ENCODE measurements at places on chromosomes 3 and 15.

DNA sequence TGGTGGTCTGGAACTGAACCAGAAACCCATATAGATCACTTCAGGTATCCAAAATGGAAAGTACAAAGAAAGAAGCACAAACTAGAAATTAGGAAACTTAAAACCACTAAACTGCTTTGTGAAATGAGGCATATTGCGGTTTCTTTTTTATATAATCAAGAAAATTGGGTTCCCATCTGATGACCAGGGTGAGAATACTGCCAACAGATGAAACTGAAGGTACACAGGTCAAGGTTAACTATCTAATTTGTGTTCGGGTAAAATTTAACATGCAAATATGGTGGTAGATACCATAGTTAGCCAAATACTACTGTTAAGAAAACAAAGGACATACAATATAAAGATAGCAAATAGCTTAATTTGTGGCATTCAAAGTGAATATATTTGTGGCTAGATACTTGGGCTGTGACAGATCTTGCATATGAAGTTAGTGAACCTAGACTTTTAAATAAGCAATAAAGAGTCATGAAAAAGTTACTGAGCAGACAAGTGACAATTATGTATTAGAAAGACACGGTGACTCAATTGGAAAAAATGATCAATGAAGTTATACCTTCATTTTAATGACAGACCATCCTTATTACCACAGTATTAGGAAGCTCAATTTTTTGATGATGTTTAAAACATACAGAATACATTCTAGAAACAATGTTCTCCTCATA lies 127.4 kb downstream of the NR2E3 start:
- DNase-seq = no peak

DNA sequence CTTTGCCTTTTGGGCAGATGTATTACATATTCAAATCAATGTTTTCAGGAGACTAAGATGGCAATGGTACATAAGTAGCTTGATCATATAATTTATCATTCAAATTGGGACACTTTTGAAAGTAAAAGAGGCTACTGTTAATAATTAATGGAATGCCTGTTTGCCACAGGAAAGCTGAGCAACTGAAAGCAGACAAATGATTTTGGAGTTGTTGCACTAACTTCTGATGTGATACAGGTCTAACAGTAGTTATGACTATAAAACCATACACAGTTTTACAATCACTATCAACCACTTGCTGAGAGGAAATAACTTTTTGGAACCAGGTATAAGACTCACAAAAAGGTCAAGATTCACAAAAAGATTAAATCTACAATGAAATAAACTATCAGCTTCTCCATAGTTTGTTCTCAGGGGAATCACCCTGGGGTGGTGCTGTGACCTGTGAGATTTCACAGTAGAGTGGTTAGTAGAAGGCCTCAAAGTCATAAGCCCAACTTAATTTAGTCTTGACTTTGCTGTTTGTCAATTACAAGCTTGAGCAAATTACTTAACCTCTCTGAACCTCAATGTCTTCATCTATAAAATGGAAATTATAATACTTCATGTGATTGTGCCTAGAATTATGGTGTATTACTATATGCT lies 42.7 kb downstream of the HHLA2 start:
- DNase-seq = no peak

GRCh38 chr3:25673738-25674298 lies 9.1 kb upstream of the TOP2B start:
- DNase-seq = no peak

GRCh38 chr3:154762486-154762885 lies 317.6 kb upstream of the MME start:
- no peak for DNase-seq

DNA sequence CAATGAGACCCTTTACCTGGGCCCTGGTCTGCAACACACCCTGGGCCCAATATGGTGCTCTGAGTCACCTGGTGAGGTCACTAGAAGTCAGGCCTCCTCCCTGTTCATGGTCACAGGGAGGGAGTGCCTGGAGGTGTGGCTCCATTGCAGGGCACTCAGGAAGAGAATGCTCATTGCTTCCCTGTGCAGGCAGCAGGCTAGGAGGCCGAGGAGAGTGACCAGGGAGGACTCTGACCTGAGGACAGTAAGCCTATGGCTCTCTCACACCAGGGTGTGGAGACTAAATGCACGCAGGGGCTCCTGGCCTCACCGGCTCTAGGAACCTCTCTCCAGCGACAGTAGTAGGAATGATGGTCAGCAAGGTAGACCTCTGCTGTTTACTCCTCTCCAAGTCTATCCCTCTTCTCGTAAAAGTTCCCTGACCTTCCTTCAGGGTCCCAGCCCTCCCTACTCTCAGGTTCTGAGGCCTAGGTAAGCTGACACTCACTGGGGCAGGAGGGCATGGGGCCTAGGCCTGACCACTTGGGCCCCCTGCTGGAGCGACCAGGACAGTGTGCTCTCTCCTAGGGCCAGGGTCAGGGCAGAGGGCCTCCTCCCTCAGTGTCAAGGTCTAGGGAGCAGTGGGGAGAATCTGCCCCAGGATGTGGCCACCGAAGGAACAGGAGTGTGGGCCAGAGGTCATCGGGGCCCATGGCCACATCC lies 9.6 kb upstream of the SLCO2A1 start:
- no peak for DNase-seq

DNA sequence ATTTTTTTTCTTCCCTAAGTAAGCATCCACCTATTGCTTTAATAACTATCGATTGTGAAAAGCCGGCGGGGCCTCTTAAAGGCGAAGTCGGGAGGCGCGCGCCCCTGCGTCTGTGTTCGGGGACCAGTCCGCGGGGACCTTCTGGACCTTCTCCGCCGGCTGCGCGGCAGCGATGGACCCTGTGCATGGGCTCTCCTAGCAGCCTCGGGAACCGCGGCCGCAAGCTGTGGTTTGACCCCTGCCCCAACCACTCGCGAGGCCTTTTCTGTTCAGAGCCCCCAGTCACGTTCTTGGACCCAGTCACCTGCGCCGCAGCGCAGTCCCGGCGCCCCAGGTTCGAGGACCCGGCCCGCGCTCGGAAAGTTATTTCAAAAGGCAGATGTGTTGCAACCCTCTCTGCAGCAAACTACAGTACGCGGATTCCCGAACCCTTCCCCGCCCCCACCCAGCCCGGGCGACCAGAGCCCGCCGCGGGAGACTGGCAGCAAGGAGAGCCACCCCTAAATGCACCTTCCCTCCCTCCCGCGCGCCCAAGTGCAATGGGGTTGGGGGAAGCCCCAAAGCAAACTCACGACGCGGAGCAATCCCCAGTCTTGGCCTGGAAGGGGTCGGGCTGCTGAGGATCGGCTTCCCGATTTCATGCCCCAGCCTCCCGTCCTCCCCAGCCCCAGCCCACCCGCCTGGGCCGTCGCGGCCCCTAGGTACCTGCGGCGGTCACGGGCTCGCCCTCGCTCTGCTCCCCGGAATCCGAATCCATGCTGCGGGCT lies 684 bp downstream of the TNFAIP8L3 start:
- no peak for DNase-seq

DNA sequence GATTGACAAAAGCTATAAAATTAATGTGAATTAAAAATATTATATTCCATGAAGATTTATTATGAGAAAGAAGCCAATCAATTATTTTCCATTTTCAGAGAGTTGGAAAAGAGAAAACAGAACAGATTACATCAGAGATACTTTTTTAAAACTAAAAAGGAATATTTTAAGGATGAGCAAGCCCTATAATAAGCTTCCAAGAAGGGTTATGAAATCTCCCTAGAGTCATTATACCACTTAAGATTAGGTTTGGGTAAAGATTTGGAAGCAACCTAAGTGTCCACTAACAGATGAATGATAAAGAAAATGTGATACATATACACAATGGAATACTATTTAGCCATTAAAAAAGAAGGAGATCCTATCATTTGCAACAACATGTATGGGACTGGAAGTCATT lies 51.6 kb upstream of the FSIP1 start:
- DNase-seq = no peak

- no peak for DNase-seq
These were observed 371.2 kb upstream of the RARB start for GRCh38 chr3:25056803-25057351.

GRCh38 chr3:118818386-118818785 lies 216.3 kb downstream of the IGSF11 start:
- no peak for DNase-seq

DNA sequence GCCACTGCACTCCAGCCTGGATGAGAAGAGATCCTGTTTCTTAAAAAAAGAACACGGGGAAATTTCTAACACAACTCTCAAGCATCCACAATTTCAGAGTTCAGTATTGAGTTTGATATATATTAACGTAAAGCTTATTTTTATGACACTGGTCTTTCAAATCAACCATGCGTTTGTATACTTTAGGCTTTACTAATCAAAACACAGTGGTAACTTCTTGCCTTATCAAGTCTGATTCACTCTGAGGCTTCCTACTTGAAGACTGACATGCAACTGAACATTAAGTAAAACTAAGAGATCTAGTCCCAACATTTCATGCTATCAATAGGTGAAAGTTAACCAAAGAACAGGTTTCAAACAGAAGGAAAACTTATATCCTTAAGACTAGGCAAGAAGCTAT lies 46.7 kb downstream of the PRTG start:
- DNase-seq = no peak

- no peak for DNase-seq
These were observed 385.6 kb downstream of the NR2F2 start for GRCh38 chr15:96716075-96716474.

DNA sequence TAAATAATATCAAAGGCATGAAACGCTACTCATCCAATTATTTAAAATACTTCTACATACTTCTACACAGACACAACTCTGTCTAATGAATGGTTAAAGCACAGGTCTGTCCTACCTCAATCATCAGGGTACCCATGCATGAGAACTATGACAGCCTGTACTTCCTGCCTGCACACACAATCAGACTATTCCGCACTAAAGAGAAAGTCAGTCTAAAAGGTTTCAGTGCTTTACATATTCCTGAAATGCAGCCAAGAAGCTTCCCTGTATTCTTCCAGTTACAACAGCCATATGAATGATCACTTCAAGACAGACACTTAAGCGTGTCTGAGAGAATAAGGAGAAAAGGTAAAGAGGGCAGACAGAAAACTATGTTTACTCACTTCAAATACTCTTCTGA lies 58.8 kb downstream of the TUBGCP4 start:
- DNase-seq = no peak

GRCh38 chr3:88912294-88912877 lies 195.0 kb upstream of the EPHA3 start:
- peak; percentile 2 for DNase-seq

DNA sequence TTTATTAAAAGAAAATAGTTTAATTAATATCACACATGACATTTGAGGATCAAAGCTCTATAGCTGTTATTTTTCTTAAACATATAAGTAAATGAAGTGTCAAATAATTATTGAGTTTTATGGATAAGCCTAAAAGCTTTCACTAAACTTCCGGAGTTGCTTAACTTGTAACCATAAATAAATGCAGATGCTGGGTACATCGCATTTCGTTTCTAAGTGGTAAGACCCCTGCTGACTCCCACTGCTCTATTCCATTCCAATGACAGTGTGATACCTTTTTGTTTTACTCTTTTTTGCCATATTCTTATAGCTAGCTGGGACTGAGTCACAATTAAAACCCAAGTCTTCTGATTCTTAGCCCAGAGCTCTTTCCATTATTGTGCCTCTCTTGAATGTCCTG lies 411.1 kb downstream of the SOX2 start:
- DNase-seq = no peak

GRCh38 chr15:98657721-98658120 lies 9.4 kb downstream of the IGF1R start:
- DNase-seq = no peak

DNA sequence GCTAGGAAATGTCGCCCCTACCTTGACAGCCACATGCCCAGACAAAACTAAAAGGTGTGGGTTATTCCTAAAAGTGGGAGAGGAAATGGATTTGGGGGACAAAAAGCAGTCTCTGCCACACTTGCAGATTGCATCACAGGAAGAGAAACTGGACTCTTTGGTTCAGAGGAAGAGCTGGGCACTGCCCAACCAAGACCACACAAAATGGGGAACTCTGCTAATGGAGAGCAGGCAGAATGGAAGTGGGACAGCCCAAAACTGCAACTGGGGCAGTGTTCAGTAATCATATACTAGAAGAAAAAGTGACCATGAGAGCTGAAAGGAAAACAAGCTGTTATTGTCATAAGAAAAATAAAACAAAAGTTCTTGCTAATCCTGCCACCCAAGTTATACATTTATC lies 138.9 kb upstream of the FRMD4B start:
- DNase-seq = no peak

DNA sequence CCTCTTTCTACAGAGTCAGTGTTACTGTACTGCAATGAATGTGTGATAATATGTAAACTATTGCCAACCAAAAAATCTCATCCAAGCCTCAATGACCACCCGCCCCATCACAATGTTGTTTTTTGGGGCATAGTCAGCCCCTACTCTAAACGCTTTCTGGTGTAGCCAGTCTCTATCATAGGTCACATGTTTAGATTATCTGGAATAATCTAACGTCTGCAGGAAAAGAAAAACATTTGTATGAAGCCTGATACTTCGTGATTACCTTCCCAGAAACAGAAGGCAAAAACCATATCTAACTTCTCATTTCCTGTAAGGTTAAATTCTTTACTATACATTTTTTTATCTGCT lies 1331.8 kb upstream of the GBE1 start:
- DNase-seq = no peak

- DNase-seq = no peak
These were observed 533 bp upstream of the SMAD3 start for GRCh38 chr15:67064607-67065530.

DNA sequence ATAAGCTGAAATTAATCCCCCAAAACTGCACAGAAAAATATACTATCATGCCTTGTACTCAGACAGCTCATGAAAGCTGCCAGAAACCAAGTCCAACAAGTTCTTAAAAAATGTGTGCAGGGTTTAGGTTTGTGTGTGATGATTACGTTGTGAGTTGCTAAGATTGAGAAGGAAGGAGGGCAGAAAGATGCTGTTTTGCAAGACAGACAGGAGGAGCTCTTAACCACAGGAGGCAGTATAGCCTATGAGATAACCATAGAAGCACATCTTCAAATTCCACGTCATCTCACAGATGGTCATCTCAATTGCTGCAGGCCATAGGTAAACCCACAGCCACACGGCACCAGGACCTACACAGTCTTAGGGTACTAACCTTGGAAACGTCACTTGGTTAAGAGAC lies 191.9 kb downstream of the STT3B start:
- no peak for DNase-seq

DNA sequence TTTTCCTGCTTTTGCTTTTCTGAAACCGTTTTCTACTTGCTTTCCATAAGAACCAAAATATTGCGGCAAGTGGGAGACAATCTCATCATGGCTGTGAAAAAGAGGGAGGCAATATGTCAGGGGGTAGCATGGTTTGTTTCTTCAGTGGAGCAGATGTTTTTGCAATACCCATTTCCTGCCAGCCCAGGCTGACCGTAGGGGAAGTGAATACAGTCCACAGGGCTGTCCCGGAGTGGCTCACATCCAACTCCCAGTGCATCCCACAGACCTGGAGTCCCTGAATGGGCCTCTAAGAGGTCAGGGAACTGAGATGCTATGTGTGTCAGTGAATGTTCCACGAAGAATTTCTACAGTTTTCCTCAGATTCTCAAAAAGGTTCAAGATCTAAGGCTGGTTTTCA lies 69.6 kb downstream of the EPHB1 start:
- no peak for DNase-seq
